ENCODE measurements at places on chromosomes 6 and 20.

DNA sequence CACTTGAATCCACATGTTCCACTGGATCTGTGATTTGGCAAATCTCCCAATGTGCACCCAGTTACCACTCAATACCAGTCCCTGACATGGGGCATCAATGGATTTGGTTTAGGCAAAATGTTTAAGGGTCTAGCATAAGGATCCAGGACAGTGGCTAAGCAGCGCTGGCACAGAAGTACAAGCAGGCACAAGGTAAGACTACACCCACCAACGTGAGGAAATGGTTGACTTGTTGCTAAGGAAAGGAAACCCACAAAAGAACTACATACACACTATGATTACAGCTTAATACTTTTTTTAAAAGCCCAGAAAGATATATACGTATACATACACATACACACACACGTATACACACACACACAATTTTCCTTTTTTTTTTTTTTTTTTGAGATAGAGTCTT is 79.0 kb downstream of the DNAAF9 start:
- H3K4me1 ChIP-seq = peaks cover 8% of the 10 kb centered on the region
- H3K36me3 ChIP-seq = peaks cover 6% of the 10 kb centered on the region
- no peaks in the 10 kb centered on the region for H3K27me3 ChIP-seq
- no peak overlapping the region for H3K4me3 ChIP-seq
- H3K27ac ChIP-seq = no peak overlapping the region
- no peak for DNase-seq

GRCh38 chr20:24809606-24810005 is 139.5 kb upstream of the CST7 start:
- no peaks in the 10 kb centered on the region for H3K4me1 ChIP-seq
- no peak overlapping the region for H3K4me3 ChIP-seq

GRCh38 chr6:40398810-40399477 is 188.2 kb downstream of the LRFN2 start:
- H3K4me1 ChIP-seq = no peaks in the 10 kb centered on the region
- no peaks in the 10 kb centered on the region for H3K27me3 ChIP-seq
- no peak overlapping the region for H3K4me3 ChIP-seq
- H3K27ac ChIP-seq = no peak overlapping the region

DNA sequence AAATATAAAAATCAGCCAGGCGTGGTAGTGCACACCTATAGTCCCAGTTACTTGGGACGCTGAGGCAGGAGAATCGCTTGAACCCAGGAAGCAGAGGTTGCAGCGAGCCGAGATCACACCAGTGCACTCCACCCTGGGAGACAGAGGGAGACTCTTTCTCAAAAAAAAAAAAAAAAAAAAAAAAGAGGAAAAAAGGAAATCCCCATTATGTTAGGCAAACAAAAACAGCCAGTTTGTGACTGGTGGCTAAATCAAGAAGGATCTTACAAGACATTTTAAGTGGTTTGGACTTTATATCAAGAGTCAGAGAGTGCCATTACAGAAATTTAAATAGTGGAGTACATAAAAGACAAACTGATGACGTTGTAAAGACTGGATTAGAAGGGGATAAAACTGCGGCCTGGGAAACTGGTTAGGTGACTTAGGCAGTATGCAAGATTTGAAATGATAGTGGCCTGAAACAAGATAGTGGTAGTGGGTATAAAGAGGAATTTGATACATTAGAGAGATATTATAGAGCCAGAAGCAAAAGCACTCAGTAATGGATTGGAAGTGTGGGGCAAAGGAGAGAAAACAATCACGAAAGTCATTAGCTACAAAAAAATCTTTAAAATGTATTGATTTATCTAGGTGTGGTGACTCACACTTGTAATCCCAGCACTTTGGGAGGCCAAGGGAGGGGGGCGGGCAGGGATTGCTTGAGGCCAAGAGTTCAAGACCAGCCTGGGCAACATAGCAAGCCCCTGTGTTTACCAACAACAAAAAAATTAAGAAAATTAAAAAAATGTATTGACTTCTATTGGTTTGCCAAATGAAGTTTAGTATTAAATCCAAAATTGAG is 1.7 kb upstream of the MYO6 start:
- H3K4me3 ChIP-seq = no peak overlapping the region
- no peaks in the 10 kb centered on the region for H3K27me3 ChIP-seq
- H3K4me1 ChIP-seq = peaks cover 7% of the 10 kb centered on the region
- H3K36me3 ChIP-seq = no peaks in the 10 kb centered on the region
- DNase-seq = no peak

- peaks cover 1% of the 10 kb centered on the region for H3K36me3 ChIP-seq
- H3K4me3 ChIP-seq = no peak overlapping the region
- H3K27ac ChIP-seq = no peak overlapping the region
- H3K4me1 ChIP-seq = peaks cover 6% of the 10 kb centered on the region
- no peaks in the 10 kb centered on the region for H3K27me3 ChIP-seq
Observed at GRCh38 chr20:5140195-5140594, 13.4 kb downstream of the CDS2 start.

- no peak for DNase-seq
- no peaks in the 10 kb centered on the region for H3K4me1 ChIP-seq
- H3K27me3 ChIP-seq = no peaks in the 10 kb centered on the region
- no peak overlapping the region for H3K4me3 ChIP-seq
Observed at GRCh38 chr6:117352466-117353081, 73.2 kb downstream of the ROS1 start.

DNA sequence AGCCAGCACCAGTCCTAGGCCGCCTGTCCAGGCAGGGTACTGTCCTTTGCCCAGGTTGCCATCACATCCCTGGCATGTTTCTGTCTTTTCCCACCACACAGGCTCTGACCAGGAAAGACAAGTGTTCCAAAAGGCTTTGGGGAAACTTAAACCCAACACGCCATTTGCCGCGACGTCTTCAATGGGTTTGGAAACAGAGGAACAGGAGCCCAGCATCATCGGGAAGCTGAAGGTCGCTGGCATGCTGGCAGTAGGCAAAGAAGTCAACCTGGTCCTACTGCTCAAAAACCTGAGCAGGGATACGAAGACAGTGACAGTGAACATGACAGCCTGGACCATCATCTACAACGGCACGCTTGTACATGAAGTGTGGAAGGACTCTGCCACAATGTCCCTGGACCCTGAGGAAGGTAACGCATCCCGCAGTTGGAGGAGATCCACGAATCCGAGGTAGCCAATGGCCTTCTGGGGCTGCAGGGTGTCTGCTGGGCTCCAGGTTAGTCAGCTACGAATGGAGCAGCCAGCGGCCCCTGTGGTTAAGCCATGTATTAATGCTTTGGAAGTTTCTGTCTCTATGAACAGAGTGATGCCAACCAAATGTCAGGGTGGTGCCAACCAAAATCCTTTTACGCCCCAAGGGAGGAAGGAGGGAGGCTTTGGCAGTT is 36.2 kb downstream of the TGM3 start:
- H3K4me3 ChIP-seq = no peak overlapping the region
- H3K36me3 ChIP-seq = no peaks in the 10 kb centered on the region
- H3K4me1 ChIP-seq = no peaks in the 10 kb centered on the region
- H3K27ac ChIP-seq = no peak overlapping the region
- no peak for DNase-seq

GRCh38 chr20:20993372-20993771 is 112.8 kb downstream of the LINC00237 start:
- H3K27ac ChIP-seq = no peak overlapping the region
- no peak for DNase-seq
- peaks cover 3% of the 10 kb centered on the region for H3K27me3 ChIP-seq
- no peaks in the 10 kb centered on the region for H3K4me1 ChIP-seq
- no peak overlapping the region for H3K4me3 ChIP-seq
- no peaks in the 10 kb centered on the region for H3K36me3 ChIP-seq

DNA sequence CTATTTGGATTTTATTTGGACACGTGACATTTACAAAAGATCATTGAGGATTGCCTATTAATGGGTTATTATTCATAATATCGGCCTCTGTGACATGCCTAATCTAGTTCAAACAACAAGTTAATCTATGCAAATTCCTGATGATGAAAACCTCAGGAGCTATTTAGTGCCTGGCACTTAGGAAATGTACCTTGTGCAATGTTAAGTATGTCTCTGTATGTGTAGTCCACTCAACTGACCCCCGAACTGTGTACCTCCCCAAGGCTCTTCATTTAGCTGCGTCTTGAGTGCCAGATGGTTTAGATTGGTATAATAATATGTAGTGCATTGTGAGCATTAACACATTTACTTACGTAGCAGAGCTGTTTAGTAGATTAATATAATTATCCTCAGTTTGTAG is 6.9 kb downstream of the LAMA2 start:
- no peak for DNase-seq
- H3K36me3 ChIP-seq = no peaks in the 10 kb centered on the region
- H3K27ac ChIP-seq = no peak overlapping the region
- H3K27me3 ChIP-seq = no peaks in the 10 kb centered on the region

DNA sequence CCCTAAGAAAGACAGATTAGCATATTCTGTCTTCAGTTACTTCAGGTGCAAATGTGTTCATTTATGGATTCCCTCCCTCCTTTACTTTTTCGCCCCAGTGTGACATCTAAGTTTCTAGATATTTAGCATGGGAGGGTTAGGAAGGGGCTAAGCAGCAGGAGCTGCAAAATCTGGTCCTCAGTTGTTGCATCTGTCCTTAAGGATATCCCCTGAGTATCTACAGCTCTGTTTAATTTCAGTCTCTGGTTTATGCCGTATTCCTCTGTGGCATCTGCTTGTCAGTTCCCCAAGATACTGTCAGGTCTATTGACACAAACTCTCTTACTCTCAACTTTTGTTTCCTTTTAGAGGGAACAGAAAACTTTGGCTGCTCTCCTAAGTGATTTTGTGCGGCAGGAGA is 754.6 kb upstream of the MAP3K7 start:
- no peaks in the 10 kb centered on the region for H3K36me3 ChIP-seq
- no peaks in the 10 kb centered on the region for H3K27me3 ChIP-seq
- no peaks in the 10 kb centered on the region for H3K4me1 ChIP-seq
- no peak for DNase-seq
- no peak overlapping the region for H3K4me3 ChIP-seq

- H3K36me3 ChIP-seq = no peaks in the 10 kb centered on the region
- peaks cover 4% of the 10 kb centered on the region for H3K27me3 ChIP-seq
- no peak overlapping the region for H3K4me3 ChIP-seq
Observed at GRCh38 chr6:10668126-10668917, 26.1 kb downstream of the C6orf52 start.

DNA sequence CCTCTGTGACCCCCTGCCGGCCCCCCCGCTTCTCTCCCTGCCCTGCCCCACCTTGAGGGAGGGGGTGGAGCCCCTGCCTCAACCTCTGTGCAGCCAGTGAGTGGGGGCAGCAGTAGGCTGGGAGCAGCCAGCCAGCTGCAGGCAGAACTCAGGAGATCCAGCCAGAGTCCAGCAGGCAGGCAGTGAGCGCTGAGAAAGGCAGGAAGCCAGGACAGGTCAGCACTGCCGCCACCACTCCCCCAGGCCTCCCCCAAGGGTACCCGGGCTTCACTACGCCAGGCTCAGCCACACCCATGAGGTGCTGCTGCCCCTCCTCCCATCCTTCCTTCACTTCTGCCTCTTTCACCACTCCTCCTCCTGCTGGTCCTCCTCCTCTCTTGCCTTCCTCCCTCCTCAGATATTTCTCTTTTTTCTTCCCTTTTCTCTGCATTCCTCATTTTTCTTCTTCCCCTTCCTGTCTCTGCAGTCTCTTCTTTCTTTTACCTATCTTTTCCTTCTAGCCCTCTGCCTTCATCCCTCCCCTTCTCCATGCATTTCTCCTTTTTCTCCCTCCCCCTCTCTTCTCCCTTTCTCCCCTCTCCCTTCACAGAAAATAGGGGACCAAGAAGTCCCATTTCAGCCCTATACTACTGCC is 11.5 kb downstream of the TMEM63B start:
- DNase-seq = no peak
- peaks cover 13% of the 10 kb centered on the region for H3K36me3 ChIP-seq
- H3K27me3 ChIP-seq = no peaks in the 10 kb centered on the region
- no peak overlapping the region for H3K4me3 ChIP-seq
- H3K4me1 ChIP-seq = no peaks in the 10 kb centered on the region

DNA sequence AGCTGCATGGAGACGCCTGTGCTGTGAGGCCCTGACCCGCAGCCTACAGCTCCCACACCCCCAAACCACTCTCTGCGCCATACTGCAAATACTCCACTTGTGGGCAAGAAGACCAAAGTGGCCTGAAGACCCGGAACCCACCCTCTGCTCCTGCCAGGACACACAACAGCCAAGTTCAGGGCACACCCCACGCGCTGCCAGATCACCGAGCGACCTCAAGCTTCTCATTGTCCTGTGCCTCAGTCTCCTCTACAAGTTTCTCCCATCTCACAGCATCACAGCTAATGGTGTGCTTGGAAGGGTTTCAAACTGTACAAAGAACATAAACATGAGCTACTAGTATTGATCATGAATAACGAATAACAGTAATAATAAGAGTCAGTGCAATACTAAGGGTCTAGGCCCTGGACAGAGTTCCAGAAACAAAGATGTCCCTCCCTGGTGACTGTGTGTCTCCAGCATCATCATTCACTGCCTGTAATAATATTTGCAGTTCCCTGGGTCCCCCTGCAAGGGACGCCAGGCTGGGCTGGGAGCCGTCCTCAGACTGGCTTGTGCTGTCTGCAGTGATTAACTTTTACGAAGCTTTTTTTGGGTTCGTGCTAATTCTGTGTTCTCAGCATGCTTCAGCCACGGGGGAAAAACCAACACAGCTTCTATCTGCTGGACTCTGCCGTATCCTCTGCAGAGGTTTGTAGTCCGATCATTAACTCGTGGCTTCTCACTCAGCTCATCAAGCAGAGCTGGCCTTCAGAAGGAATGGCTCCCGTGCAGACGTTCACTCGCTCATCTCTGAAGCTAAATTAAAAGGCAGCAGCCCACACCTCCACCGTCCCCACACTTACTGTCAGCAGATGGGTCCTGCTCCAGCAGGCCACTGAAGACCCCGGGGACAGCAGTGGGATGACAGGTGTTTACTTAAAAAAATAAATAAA is 81.6 kb upstream of the MPC1 start:
- H3K36me3 ChIP-seq = no peaks in the 10 kb centered on the region
- no peak overlapping the region for H3K4me3 ChIP-seq
- DNase-seq = no peak
- H3K27ac ChIP-seq = no peak overlapping the region
- no peaks in the 10 kb centered on the region for H3K27me3 ChIP-seq
- no peaks in the 10 kb centered on the region for H3K4me1 ChIP-seq

GRCh38 chr20:444862-445426 is 17.4 kb downstream of the TBC1D20 start:
- no peak overlapping the region for H3K27ac ChIP-seq
- no peak for DNase-seq
- no peaks in the 10 kb centered on the region for H3K27me3 ChIP-seq

GRCh38 chr6:40523505-40524172 is 63.5 kb downstream of the LRFN2 start:
- no peaks in the 10 kb centered on the region for H3K4me1 ChIP-seq
- no peak for DNase-seq

DNA sequence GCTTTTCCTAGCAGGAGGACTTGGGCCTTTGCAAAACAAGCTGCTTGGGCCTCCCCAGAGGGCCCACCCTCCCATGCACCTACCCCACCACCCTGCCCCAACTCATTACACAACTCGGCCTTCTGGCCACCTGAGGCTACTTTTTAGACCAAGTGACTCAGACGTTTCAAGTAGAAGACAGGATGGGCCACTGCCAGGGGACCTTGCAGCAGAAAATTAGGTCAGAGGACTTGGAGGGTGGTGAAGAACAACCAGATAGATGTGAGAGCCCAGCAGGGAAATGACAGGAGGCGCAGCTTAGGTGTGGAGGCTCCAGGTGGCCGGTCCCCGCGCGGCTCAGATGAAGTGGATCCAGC is 1.4 kb downstream of the PPP1R3D start:
- H3K4me3 ChIP-seq = no peak overlapping the region
- peaks cover 12% of the 10 kb centered on the region for H3K36me3 ChIP-seq
- no peak overlapping the region for H3K27ac ChIP-seq
- no peaks in the 10 kb centered on the region for H3K27me3 ChIP-seq
- peaks cover 5% of the 10 kb centered on the region for H3K4me1 ChIP-seq
